ENCODE measurements at places on chromosomes 13 and 19.

DNA sequence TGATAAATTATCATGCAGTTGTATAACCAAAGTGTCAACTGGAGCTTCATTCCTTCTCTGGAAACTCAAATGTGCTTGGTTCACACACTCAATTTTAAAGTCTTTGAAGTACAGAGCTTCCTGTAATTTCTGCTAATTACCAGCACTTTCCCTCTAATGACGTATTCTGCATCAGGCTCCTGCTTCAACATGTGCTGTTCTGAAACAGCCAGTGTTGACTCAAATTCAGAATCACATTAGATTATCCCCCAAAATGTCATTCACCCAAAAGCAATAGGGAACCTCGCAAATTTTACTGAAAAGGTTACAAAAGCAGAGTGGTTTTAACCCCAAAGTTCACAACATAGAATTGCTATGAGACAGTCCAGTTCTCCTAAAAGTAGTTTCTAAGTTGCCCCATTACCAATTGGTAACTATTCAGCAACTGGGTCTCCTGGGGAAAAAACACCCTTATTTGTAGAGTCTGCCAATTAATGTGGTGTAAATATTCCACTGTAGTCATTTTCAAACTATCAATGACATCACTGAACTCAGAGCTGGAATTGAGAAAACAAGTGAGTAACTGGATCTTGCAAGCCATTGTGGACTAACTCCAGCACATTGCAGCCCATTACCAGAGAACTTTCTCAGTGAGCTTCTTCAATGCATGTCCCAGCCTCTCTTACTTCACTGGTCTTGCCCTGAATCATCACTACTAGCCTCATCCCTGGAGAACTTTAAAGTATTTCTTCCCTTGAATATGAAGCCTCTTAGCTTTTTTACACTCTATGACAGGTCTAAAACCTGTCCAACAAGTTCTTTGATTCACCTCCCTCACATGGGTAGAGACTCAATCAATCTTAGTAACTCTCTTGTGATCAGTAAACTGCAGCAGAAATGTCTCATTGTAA is 955.4 kb downstream of the EFNB2 start:
- DNase-seq = no peak

GRCh38 chr13:84303035-84303434 is 420.8 kb upstream of the SLITRK1 start:
- no peak for DNase-seq

DNA sequence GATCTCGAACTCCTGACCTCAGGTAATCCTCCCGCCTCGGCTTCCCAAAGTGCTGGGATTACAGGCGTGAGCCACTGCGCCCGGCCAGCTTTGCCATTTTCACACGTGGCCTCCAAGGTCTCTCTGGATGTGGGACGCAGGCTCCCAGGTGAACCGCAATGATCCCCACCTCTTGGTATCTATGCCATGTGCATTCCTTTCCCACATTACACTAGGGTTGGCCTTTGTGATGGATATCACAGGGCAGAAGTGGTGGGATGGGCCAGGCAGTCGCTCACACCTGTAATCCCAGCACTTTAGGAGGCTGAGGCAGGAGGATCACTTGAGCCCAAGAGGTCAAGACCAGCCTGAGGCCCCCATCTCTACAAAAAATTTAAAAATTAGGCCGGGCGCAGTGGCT is 22.4 kb downstream of the FGF21 start:
- DNase-seq = no peak

DNA sequence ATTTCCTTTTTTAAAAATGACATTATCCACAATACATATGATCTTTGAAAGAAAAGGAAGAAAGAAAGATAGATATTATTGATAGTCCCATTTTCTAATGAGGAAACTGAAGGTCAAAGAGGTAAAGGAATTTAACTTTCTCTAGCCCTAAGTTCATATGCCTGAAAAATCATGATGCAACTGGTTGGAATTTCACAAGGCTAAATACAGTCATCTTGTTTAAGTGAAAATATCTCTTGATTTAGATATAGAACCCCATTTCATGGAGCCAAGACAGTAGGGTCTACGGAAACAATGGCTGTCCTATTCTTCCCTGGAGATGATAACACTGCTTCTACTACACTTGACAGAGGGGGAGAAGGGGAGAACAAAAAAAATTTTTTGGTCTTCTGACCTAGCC is 366.2 kb downstream of the DNAJC15 start:
- no peak for DNase-seq

DNA sequence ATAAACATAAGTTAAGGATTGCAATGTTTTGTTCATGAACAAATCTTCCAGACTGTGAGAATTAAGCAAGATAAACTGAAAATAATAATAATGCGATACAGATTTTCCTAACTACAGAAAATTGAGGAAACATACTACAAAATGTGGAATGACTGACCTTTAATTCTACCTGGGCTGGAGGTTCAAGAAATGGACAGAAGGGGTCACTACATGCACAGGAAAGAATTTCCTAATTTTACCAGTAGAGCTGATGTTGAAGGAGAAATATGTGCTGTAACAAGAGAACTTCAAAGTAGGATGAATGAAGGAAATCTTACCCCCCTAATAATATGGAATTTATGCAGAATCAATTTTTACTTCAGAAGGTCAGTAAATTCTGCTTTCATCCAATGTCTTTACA is 62.3 kb downstream of the ZNF627 start:
- DNase-seq = no peak

GRCh38 chr13:98568918-98569317 is 8.0 kb downstream of the STK24 start:
- DNase-seq = no peak

- peak; percentile 66 for DNase-seq
Measured at GRCh38 chr13:79541426-79542049, 60.6 kb downstream of the NDFIP2 start.

DNA sequence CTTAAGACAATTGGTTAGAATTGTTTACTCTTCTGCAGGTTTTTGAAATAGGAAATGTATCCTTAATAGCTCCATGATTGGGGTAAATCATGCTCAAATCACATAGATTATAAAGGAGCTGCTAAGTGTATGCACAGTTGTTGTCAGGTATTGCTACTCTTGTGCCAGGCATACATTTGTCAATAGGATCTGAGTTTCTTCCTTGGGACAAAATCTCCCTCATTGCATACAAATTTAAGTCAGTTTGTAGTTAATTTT is 109.3 kb upstream of the MLNR start:
- no peak for DNase-seq

Data from muscle of back (tissue), 13 donors.